ENCODE measurements at places on chromosomes 4 and X. TPM values are rescaled to one million over a fixed set of nuclear protein-coding genes. Genes with fewer than 3 reads are reported as not detected.

GPR34 gene
- total RNA-seq, result not detected

FAM9C gene
- total RNA-seq, result not detected

CLDN22 gene
- not detected for total RNA-seq

GPR82 gene
- not detected for total RNA-seq

BRS3 gene
- total RNA-seq, result not detected

NLGN3 gene
- 3.1 TPM for total RNA-seq

SYNPO2 gene
- total RNA-seq, result 1.3 TPM

PFKFB1 gene
- total RNA-seq, result not detected

FAM120C gene
- 4.9 TPM for total RNA-seq

MID1 gene
- total RNA-seq, result 9.2 TPM

CLNK gene
- total RNA-seq, result not detected

ZFP42 gene
- total RNA-seq, result 0.32 TPM

GPR50 gene
- total RNA-seq, result not detected

TMPRSS11B gene
- total RNA-seq, result not detected

FREM3 gene
- not detected for total RNA-seq

HELT gene
- total RNA-seq, result not detected

CCNB3 gene
- total RNA-seq, result 0.24 TPM

RBM47 gene
- 1.7 TPM for total RNA-seq

MAGEB2 gene
- total RNA-seq, result not detected

TRPC5OS gene
- not detected for total RNA-seq

RAI2 gene
- 0.78 TPM for total RNA-seq

PHOX2B gene
- total RNA-seq, result not detected

C4orf36 gene
- total RNA-seq, result 8.6 TPM

SOWAHD gene
- not detected for total RNA-seq

FAM9B gene
- 0.88 TPM for total RNA-seq

CCDC120 gene
- total RNA-seq, result 1.4 TPM

UPF3B gene
- 1.0 TPM for total RNA-seq

SAGE1 gene
- not detected for total RNA-seq

MSANTD1 gene
- 0.48 TPM for total RNA-seq

DAPP1 gene
- 0.39 TPM for total RNA-seq

PDE5A gene
- total RNA-seq, result 158 TPM

ARMCX1 gene
- total RNA-seq, result 19.3 TPM

OTUD6A gene
- not detected for total RNA-seq

GEMIN8 gene
- total RNA-seq, result 11.4 TPM

FGFBP1 gene
- 0.65 TPM for total RNA-seq

UGT2B17 gene
- not detected for total RNA-seq

ARHGAP10 gene
- total RNA-seq, result 18.4 TPM

EPGN gene
- total RNA-seq, result not detected

SNX12 gene
- 68.8 TPM for total RNA-seq

ARHGAP6 gene
- total RNA-seq, result 15.3 TPM

KLF8 gene
- total RNA-seq, result 1.7 TPM

MXRA5 gene
- 1.9 TPM for total RNA-seq

TBC1D8B gene
- 10.0 TPM for total RNA-seq

PCDH7 gene
- total RNA-seq, result 27.8 TPM

SSX1 gene
- total RNA-seq, result not detected

PDZD4 gene
- total RNA-seq, result 0.48 TPM

RCHY1 gene
- 16.7 TPM for total RNA-seq

CT55 gene
- total RNA-seq, result not detected

ZNF711 gene
- total RNA-seq, result 1.9 TPM

CHRNA9 gene
- total RNA-seq, result 0.13 TPM

TXK gene
- not detected for total RNA-seq

CSAG2 gene
- total RNA-seq, result not detected

MAGEA9B gene
- not detected for total RNA-seq

AMOT gene
- 6.9 TPM for total RNA-seq

Data from epithelial cell of alveolus of lung (primary cell).